ENCODE measurements at places on chromosomes 4 and X. TPM values are rescaled to one million over a fixed set of nuclear protein-coding genes. Genes with fewer than 3 reads are reported as not detected.

CENPE gene
- polyA plus RNA-seq = 0.31 TPM

HS3ST1 gene
- 18.5 TPM for polyA plus RNA-seq

GRCh38 chr4:34417160-34417559 lies 1827.2 kb downstream of the ARAP2 start:
- H3K27ac ChIP-seq = no peak overlapping the region
- no peak for DNase-seq
- H3K4me1 ChIP-seq = no peaks in the 10 kb centered on the region
- H3K4me3 ChIP-seq = no peak overlapping the region
- no peaks in the 10 kb centered on the region for H3K27me3 ChIP-seq

SLC7A11 gene
- not detected for polyA plus RNA-seq

- DNase-seq = no peak
- H3K4me3 ChIP-seq = no peak overlapping the region
- H3K27me3 ChIP-seq = no peaks in the 10 kb centered on the region
Measured at GRCh38 chr4:4490041-4490440, 51.8 kb downstream of the STX18 start.

DNA sequence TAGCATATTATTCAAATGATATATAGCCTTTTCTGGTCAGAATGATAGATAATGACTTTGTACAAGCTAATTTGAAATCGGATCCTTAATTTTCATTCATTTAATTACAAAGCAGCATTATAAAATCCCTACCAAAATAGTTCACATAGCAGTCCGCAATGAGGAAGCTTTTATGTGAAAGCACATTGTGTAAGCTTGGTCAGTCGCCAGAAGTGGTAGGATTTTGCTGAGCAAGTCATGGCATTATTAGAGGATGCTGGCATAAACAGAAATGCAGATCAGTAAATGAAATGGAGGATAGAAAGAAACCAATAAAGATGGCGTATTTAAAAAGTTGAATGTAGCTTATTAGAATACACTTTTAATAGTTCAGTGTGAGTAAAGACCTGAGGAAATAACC lies 93.2 kb upstream of the DIAPH2 start:
- no peaks in the 10 kb centered on the region for H3K27me3 ChIP-seq
- DNase-seq = no peak
- no peak overlapping the region for H3K27ac ChIP-seq
- no peaks in the 10 kb centered on the region for H3K36me3 ChIP-seq

SNCA gene
- polyA plus RNA-seq = 2.8 TPM

GRCh38 chr4:10182446-10183424 lies 66.1 kb upstream of the WDR1 start:
- no peak for DNase-seq
- no peak overlapping the region for H3K4me3 ChIP-seq
- peaks cover 10% of the 10 kb centered on the region for H3K27me3 ChIP-seq
- peaks cover 5% of the 10 kb centered on the region for H3K4me1 ChIP-seq
- H3K27ac ChIP-seq = no peak overlapping the region
- no peaks in the 10 kb centered on the region for H3K36me3 ChIP-seq

DDX53 gene
- not detected for polyA plus RNA-seq

- H3K4me3 ChIP-seq = no peak overlapping the region
- no peaks in the 10 kb centered on the region for H3K27me3 ChIP-seq
- H3K36me3 ChIP-seq = no peaks in the 10 kb centered on the region
- DNase-seq = no peak
- H3K4me1 ChIP-seq = no peaks in the 10 kb centered on the region
- H3K27ac ChIP-seq = no peak overlapping the region
Measured at GRCh38 chr4:30945586-30945985, 225.4 kb downstream of the PCDH7 start.

DMP1 gene
- not detected for polyA plus RNA-seq

SLC16A2 gene
- polyA plus RNA-seq = not detected

NAP1L2 gene
- polyA plus RNA-seq = not detected

- no peak for DNase-seq
- H3K27me3 ChIP-seq = no peaks in the 10 kb centered on the region
- H3K27ac ChIP-seq = no peak overlapping the region
- H3K4me3 ChIP-seq = no peak overlapping the region
- no peaks in the 10 kb centered on the region for H3K4me1 ChIP-seq
Measured at GRCh38 chr4:18608908-18609533, 587.5 kb upstream of the LCORL start.

DNA sequence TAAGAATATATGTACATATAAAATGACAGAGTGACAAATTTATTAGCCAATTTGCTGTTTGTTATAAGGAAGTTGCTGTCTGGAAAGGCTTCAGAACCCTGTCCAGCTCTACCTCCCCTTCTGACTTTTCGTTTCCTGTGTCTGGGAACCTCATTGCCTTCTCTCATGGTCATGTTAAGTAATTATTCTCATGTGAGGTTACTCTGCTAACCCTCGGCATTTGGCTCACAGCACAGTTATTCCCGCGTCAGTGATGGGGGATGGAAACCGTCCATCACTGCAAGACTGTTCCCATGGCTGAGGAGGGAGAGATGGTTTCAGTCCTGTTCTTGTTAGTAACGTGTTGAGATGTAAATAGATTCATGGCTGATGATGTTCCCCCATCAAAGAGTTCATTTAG lies 11.9 kb downstream of the EDNRA start:
- H3K27me3 ChIP-seq = no peaks in the 10 kb centered on the region
- H3K36me3 ChIP-seq = no peaks in the 10 kb centered on the region
- no peaks in the 10 kb centered on the region for H3K4me1 ChIP-seq
- no peak for DNase-seq
- H3K4me3 ChIP-seq = no peak overlapping the region
- no peak overlapping the region for H3K27ac ChIP-seq

DNA sequence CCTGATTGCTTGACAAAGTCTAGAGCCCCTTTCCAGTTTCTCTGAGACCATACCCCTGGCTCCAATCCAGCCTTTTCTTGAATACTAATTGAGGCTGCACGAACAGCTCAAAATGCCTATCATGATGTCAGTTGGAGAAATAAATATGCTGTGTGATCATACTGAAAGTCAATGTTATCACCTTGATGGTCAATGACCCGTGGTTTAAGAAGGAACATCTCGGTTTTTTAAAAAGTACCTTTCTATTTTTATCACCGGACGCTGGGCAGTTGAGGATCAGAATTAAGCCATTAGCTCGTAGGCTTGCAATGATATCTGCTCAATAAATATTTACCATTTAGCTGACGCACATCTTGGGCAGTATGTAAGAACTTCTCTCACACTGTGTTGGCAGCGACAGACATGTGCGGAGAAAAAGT lies 852 bp upstream of the WDR44 start:
- H3K4me3 ChIP-seq = peak overlapping the region; percentile 98
- H3K36me3 ChIP-seq = peaks cover 8% of the 10 kb centered on the region
- peak overlapping the region; percentile 99 for H3K27ac ChIP-seq

DNA sequence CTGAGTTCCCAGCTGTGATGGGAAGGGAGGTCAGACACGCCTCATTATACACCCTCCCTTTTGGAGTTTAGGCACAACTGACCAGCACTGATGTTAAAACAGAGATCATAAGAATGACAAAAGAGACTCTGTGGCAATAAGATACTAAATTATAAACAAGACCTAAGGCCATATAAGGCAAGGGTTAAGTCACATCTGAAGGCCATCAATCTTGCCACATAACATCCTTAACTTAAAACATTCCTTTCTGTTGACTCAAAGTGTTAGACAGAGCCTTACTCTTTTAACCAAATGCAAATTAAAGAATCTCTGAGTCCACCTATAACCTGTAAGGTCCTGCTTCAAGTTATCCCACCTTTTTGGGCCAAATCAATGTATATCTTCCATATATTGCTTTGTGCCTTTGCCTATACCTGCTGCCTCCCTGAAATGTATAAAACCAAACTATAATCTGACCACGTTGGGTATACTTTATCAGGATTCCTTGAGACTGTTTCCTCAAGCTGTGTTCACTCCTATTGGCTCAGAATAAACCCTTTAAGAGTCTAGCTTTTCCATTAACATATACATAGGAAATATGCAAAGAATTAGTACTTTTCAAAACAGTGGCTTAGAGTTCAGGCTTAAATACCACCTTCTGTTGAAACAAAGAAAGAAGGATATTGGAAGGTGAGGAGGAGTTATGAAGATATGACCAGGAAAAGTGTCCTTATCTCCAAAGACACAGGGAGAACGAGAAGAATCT lies 214.4 kb upstream of the PPP1R2C start:
- H3K27me3 ChIP-seq = no peaks in the 10 kb centered on the region
- H3K36me3 ChIP-seq = no peaks in the 10 kb centered on the region
- H3K27ac ChIP-seq = no peak overlapping the region

HS6ST2 gene
- not detected for polyA plus RNA-seq

DNA sequence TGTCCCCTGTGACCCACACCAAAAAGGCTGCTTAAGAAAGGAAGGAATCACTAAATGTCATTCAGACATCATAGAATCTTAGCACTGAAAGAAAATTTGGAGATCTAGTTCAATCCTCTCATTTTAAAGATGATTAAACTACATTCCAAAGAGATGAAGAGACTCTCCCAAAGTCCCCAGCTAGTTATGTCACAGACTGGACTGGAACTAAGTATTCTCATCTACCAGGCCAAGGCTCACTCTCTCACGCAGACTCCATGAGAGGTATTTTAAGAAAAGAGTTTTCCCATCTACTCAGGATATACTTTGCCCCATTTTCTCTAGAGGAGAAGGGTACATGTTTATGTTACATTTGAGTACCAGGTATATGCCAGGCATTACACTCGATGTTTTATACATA lies 6.9 kb downstream of the FABP2 start:
- H3K27me3 ChIP-seq = peaks cover 5% of the 10 kb centered on the region
- DNase-seq = no peak
- no peak overlapping the region for H3K4me3 ChIP-seq
- no peaks in the 10 kb centered on the region for H3K4me1 ChIP-seq

MAOB gene
- not detected for polyA plus RNA-seq

DNA sequence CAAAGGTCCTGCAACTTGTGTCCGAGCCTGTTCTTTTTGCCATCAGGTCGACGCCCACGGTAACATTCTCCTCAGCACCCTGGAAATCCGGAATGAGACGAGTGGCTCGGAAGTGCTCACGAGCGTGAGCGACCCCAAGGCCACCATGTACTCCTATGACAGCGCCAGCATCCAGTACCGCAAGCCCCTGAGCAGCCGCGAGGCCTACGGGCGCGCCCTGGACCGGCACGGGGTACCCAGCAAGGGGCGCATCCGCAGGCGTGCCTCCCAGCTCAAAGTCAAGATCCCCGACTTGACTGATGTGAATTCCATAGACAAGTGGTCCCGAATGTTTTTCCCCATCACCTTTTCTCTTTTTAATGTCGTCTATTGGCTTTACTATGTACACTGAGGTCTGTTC lies 37.9 kb downstream of the COMMD8 start:
- no peaks in the 10 kb centered on the region for H3K27me3 ChIP-seq
- no peak for DNase-seq
- H3K36me3 ChIP-seq = no peaks in the 10 kb centered on the region
- no peak overlapping the region for H3K4me3 ChIP-seq
- H3K27ac ChIP-seq = no peak overlapping the region

DGKK gene
- not detected for polyA plus RNA-seq

DNA sequence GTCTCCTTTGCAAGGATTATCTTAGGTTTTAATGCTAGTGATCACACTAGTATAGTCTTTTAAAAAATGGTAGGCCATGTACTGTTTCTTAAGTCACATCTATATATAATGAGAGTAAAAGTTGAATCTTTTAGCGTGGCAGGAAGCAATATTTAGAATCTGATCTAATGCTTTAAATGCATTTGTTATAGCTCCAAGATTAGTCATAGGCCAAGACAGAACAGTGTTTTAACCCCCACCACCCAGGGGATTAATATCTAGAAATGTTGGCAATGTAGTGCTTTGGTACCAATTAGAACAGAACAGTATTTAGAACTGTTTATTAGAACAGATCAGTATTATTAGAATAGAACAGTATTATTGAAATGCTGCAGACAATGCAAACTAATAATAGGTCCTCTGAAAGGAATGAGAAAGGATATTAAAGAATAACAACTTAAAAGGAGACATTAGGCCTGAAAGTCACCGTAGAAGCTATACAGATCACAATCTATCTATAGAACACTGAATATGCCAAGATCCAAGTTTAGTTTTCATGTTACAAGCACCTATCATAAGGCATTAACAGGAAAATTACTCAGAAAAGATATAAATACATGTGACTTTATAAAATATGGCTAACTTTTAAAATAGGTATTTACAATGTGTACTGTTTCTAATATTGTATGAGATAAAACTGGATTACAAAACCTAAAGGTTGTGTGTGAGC lies 146.2 kb downstream of the NPNT start:
- no peak overlapping the region for H3K4me3 ChIP-seq
- DNase-seq = no peak
- no peaks in the 10 kb centered on the region for H3K27me3 ChIP-seq
- peaks cover 7% of the 10 kb centered on the region for H3K36me3 ChIP-seq
- H3K27ac ChIP-seq = no peak overlapping the region

DNA sequence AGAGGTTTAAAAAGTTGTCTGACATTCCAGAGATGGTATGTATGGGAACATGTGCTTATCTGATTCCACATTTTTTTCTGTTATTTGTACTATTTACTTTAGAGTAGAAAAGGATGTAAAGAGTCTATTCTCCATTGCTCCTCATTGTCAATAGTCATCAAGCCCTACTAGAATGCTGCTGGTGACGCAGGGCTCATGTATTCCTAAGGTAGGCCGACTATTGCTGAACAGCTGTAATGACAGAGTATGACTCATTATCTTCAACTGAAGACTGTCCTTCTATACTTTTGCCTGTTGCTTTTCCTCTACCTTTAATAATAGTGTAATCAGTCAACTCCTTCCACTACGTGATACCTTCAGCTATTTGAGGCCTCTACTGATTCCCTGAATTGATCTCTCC lies 509.1 kb upstream of the NR3C2 start:
- H3K27ac ChIP-seq = no peak overlapping the region
- no peak for DNase-seq
- no peaks in the 10 kb centered on the region for H3K27me3 ChIP-seq
- H3K4me3 ChIP-seq = no peak overlapping the region
- no peaks in the 10 kb centered on the region for H3K4me1 ChIP-seq

GABRQ gene
- polyA plus RNA-seq = not detected

Measured in naive B cell (primary cell).